ENCODE measurements at places on chromosomes 12 and 14. TPM values are rescaled to one million over a fixed set of nuclear protein-coding genes. Genes with fewer than 3 reads are reported as not detected.

RND1 gene
- 4.0 TPM for total RNA-seq

DNA sequence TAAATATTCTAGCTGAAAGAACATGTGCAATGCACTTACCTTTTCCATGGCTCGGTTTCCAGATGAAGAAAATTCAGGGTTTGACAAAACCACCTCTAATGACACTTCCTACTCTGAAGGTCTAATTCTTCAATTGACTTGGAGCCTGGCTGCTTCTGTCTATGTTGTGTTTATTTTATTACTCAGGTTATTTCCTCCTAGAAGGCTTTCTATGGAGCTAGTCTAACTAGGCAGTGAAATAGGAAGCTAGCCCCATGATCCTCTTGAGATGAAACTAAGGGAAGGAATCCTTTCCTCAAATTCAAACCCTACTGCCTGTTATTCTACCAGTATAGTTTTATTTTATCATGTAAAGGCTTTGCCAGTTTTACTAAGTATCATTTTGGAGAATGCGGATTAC, 20.9 kb upstream of the IFNG-AS1 start:
- DNase-seq, result no peak

DNA sequence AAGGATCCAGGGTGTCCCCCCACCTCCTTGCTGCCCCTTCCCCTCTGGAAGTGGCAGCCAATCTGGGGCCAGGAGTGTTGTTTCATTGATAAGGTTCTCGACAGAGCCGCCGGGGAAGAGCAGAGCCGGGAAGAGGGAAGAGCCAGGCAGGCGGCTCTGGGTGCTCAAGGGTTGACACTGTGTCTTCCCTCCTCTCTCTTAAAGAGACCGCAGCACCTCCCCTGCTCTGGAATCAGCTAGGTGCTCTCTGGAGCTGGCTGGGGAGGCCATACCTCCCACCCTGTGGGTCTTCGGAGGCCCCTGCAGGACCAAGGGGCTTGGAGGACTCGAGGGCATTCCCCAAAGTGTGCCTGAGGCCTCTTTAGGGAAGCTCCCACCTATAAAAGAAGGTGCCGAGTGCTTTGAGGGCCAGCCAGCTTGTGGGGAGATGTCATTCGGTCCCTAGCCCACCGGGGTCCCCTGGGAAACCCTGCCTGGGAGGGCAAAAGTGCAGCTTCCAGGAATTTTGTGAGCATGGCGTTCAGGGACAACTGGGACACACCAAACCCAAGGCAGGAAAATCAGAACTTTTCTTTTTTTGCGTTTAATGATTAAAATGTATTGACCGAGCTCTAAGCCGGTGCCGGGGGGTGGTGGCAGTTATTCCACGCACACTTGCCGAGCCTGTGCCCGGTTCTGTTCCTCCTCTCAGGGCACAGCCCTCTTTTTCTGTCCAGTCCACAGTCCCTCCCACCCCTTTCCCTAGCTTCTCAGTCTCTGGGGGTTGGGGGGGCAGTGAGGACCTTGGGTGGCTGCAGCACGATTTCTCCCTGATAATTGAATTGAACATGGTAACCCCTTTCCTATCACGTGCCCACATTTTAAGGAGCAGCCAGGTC, 3.0 kb downstream of the SETD1B start:
- no peak for DNase-seq

- DNase-seq, result no peak
These were observed 26.0 kb upstream of the MSRB3 start for GRCh38 chr12:65252515-65252914.

DNA sequence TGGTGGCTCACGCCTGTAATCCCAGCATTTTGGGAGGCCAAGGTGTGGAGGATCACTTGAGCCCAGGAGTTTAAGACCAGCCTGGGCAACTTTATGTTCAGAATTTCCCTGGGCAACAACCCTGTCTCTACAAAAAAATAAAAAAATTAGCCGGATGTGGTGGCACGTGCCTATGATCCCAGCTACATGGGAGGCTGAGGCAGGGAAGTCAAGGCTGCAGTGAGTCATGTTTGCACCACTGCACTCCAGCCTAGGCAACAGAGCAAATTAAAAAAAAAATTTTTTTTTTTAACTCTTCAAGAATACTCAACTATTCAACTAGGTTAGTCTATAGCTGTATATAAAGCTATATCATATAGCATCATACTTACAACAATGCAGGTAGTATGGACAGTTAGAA, 113.0 kb downstream of the RALGAPA1 start:
- no peak for DNase-seq

LMNTD1 gene
- total RNA-seq, result not detected

DNA sequence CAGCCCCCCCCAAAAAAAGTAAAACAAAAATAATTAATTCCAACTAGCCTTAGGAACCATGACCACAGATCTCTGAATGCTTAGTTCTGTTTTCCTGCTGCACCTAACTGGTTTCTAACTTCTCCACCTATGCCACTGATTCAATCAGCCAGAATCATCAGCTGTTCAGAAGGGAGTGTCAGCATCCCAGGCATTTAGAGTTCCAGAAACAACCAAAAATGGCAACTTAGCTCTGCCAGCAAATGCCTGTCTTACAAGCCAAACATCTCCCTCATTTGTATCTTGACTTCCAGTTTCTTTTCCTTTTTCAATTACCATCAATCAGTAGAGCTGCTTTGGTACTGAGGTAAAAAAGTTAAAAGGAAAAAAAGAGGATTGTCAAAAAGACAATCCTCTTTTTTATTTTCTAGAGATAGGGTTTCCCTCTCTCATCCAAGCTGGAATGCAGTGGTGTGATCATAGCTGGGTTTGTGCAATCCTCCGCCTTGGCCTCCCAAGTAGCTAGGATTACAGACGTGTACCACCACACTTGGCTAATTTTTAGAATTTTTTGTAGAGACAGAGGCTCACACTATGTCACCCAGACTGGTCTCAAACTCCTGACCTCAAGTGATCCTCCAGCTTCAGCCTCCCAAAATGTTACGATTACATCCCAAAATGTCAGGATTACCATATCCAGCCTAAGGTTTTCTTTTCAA, 45.2 kb upstream of the ISM2 start:
- no peak for DNase-seq

OR6C2 gene
- not detected for total RNA-seq

- no peak for DNase-seq
These were observed 39.4 kb downstream of the IFNG-AS1 start for GRCh38 chr12:68028647-68029046.

Measured in endothelial cell of umbilical vein (primary cell).